GM12892 (cell line): ENCODE measurements at places on chromosomes 5 and 9.

GRCh38 chr9:137504432-137504777, 45.3 kb upstream of the NSMF start:
- no peak for DNase-seq

DNA sequence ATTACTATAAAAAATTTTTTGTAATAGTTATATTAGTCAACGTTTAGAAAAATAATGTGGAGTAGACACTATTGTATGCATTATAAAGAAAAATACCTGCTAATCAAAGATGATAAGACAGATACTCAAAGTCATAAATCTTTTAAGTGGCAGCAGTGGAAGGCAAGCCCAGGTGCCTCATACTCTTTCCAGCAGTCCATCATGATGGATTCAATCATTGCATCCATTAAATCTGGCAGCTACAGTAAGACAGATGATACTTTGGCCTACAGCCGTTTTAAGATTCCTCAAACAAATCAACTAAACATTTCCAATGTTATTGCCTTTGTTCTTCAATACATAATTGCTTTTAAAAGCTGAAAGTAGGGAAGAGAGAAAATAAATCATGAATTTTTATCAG, 1392.9 kb upstream of the NUDT12 start:
- no peak for DNase-seq

DNA sequence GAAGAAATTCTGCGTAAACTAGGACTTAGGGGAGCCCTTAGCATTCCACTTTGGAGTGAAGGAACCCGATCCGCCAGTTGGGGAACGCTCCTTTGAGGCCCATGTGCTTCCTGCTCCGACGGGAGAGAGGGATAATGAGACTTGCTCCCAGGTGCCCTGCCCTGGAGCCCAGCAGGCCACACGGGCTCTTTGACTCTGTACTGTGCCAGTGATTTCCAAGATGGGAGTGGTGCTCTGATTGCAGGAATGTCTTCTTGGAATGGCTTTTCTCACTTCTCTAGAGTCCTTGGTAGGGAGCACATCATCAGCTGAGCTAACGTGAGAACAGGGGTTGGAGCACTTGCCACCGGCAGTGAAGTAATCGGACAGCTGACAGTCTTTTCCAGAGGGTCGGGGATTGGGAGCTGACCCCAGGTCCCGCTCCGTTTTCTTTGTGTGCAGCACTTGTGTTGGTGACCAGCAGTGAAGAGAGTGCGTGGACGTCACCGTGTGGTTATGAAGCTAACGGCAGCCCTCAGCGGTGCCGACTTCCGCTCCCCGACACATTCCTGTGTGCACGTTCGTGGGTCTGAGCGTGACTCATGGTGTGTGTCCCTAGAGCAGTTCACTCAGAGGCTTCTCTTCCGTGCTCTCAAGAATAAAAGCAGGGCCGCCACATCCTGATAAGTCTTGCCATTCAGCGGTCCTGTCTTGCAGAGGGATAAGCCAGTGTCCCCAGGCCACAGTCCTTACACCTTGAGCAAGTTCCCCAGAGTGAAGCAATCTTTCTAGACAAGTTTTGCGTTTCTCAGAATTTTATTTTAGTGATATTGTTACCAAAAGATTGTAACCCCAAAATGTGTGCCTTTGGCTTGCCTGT, 25.6 kb downstream of the ABL1 start:
- no peak for DNase-seq

GRCh38 chr5:78251663-78252284, 42.7 kb downstream of the AP3B1 start:
- DNase-seq: no peak

- DNase-seq: no peak
These were observed 13.4 kb downstream of the MAST4 start for GRCh38 chr5:66609615-66610014.

DNA sequence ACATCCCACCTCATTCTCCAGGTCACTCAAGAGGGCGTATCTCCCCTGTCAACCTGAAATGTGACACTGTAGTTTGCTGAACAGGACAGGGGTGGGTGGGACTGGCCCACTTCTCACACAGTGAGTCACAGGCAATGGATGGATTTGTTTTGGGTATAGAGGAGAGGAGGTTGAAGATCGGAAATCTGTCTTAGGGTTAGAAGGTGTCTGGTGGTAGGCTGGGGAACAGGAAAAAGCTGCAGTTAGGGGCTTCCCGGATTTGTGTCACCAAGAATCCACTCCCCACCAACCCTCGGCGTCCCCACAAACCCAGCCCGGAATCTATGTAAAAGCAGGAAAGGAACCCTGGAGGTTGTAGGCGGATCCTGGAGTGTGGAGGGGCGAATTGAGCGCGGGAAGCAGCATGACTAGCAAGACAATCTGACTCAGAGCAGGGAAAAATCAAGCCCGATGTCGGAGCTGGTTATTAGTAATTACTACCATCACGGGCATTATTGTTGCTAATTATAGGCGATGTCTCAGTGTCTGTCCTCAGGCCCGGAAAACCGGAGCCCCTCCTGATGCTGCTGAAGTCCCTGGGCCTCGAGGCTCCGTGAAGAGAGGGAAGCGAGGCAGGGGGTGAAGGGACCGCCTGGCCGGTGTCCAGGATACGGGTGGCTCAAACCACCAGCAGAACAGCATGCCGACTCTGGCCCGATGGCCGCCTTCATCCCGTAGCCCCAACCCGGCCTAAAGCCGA, 1.7 kb upstream of the IRX1 start:
- no peak for DNase-seq

- no peak for DNase-seq
These were observed 29.4 kb downstream of the CHD1 start for GRCh38 chr5:98899456-98899855.

DNA sequence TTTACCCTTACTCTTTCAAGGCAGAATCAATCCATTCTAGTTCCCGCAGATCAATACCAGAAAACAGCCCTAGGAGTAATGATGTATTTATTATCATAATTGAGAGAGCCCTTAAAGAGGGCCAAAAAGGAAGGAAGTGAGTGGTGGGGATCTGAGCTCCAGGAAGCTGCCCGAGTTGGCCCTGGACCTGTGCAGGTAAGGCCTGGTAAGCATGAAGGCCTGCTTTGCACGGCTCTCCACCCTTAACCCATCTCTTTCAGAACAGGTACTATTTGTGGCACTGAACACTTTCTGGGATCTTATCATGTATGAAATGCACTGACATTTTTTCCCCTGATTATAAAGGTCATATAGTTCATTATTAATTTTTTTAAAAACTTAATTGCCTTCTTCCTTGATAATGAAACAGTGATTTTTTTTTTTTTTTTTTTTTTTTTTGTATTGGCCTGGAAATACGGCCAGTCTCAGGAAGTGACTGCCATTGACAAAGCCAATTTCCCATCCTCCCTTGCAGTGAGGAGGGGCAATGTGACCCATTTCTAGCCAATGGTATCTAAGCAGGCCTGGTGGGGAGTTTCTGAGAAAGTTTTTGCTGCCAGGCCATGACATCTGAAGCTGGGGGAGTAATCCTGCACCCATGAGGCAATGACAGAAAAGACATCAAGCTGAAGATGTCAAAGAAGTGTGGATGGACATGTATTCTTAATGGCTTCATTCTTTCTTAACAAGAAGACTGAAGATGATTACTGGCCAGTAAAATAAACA, 6.3 kb upstream of the MVB12B start:
- DNase-seq: no peak

- no peak for DNase-seq
These were observed 3.0 kb upstream of the CCNG1 start for GRCh38 chr5:163434401-163434866.

DNA sequence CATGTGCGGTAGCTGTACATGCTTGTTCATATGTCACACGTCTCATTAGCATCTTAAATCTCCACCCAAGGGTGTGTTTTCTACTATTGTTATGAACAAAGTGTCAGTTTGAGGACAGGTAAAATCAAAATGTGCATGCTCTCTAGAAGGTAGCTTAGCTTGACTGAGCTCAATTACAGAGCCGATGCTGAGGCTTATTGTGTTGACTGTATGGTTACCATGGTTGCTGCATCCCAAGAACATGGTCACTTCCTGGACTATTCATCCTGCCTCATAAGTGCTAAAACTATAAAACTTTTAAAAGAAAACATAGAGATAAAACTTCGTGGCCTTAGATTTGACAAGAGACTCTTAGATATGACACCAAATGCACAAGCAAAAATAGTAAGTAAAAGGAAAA, 426.1 kb upstream of the CTNND2 start:
- DNase-seq: no peak
